Effector CD4-positive, alpha-beta T cell (primary cell): ENCODE measurements at places on chromosomes 3 and 15.

DNA sequence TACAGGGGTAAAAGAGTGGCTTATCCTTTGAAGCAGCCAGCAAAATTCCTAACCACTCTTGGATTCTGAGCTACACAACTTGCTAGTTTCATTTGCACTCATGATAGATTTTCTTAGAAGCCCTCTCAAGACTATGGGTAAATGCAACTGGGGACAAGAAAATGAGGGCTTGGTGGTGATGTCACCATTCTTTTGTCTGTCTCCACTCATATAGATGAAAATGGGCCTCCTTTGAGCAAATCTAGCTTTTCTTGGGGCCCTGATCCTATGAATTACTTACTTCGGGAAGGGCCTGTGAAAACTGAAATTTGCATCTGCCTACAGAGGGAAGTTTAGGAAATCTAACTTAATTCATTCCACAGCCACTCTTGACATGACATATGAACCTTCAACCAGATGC lies 486.3 kb downstream of the MAGI1 start:
- DNase-seq = no peak

DNA sequence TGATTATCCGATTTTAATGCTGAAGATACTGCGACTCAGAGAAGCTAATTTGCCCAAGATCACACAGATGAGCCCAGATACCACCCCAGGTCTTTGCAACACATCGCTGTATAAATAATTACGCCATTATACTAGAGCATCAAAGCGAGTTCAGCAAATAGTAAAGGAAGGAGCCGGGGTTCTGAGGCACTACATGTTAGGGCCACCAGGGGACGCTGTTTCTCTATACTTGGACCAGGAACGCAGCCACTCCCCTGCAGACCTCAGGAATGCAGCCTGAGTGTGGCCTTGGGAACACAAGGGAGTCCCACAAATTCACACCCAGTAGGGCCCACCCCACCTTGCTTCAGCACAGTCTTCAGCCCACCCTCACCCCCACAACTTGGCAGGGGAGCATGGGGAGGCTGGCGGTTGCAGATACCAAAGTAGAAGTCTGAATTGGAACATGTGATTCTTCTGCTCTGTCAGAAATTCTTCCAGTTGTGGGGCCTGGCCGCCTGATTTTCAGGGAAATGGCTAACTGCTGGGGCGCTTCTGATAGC lies 57.8 kb upstream of the RYK start:
- peak; percentile 58 for DNase-seq

DNA sequence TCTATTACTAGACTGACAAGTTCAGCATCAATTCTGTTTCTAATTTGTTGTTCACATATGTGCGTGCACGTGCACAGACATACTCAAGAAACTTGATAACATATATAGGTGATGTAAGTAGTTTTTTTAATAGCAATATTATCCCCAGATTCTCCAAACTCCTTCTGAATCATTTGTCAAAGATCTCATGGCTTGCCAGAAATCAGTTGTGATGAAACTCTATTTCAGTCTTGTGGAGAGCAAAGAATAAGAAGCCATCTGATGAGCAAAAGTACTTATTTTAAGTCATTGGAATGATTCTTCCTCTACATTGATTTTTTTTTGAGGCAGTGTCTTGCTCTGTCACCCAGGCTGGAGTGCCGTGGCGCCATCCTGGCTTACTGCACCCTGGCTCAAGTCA lies 167.0 kb upstream of the TBL1XR1 start:
- DNase-seq = no peak

- no peak for DNase-seq
Observed at GRCh38 chr3:42079701-42080452, 11.3 kb upstream of the TRAK1 start.

DNA sequence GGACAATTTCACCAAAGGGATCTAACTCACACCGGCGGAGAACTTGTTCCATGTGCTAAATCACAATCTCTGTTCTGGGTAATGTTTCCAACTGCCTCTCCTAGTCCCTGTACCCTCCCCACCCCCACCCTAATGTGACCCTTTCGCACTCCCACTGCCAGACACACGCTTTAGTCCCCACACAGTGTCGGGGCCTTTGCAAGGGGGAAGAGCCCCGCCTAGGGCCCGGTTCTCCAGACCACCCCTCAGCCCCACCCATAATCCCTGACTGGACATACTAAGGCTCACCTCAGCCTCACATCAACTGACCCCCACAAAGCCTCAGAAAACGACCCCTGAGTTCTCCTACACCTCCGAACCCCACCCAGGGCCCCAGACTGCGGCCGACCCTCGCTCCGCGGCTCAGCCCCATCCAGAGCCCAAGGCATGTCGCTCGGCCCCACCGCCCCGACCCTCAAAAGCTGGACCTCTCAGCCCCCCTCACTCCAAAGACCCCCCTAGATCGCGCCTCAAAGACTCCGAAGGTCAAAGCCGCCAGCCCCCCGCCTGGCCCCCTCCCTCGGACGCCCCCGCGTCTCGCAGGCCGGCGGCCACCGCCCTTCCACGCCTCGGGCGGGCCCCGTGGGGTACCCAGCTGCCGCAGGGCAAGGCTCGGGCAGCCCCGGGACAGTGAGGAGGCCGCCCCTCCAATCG lies 72.0 kb upstream of the MAP4 start:
- no peak for DNase-seq

GRCh38 chr3:107925851-107926250 lies 165.0 kb downstream of the CD47 start:
- no peak for DNase-seq

GRCh38 chr15:74540161-74540760 lies 759 bp upstream of the ARID3B start:
- no peak for DNase-seq

GRCh38 chr3:71690341-71690841 lies 34.8 kb downstream of the EIF4E3 start:
- DNase-seq = no peak

- no peak for DNase-seq
Observed at GRCh38 chr3:17014709-17015108, 130.0 kb downstream of the PLCL2 start.

GRCh38 chr3:133410191-133410892 lies 10.5 kb downstream of the BFSP2 start:
- no peak for DNase-seq

DNA sequence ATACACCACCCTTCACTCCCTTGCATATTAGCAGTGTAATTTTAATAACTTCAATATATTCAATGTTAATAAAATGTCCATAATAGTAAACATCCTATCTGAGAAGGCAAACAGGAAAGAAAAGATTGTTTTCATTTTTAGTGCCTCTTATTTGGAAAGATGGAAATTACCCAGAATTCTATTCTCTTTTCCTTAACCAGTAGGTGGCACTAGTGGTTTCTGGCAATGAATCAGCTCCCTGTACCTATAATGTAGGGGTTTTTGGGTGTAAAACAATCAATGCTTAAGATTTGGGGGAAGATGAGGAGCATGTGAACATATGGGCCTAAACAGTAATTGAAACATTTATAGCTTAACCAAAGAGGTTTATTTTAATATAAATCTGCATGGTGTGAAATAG lies 5.7 kb upstream of the SEMA6D start:
- no peak for DNase-seq

- DNase-seq = no peak
Observed at GRCh38 chr15:35626571-35627318, 80.8 kb upstream of the DPH6 start.

- no peak for DNase-seq
Observed at GRCh38 chr3:125043599-125044151, 12.1 kb downstream of the HEG1 start.

GRCh38 chr3:44365952-44366351 lies 27.4 kb downstream of the TCAIM start:
- DNase-seq = no peak

DNA sequence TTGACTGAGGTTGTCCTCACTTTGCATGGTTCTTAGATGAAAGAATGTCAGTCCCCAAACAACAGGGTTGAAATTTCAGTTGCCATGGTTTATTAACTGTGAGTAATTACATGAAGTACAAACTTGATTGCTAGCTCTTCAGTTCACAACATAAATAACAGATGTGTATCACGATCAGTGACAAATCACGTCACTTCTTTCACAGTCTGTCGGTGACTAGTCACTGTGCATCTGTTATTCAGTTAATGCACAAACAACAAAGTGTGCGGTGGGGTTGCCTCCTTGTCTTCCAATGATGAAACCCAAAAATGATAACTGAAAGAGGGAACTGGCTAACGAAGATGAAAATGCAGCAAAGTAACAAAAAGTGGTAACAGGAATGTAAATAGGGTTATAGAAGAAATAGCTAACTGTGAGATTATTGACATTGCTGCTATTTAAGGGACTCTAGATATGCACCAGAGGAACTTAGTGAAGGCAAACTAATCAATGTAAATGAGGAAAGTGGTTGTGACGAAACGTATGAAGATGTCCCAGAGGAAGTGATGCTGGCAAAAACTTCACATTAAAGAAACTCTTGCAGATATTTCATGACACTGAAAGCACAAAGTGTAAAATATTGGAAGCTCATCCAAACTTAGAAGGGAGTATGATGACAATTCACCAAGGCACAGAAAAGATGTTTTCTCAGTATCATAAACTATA lies 159.3 kb downstream of the WDR76 start:
- DNase-seq = no peak

- DNase-seq = no peak
Observed at GRCh38 chr3:134643150-134643675, 7.6 kb downstream of the KY start.

- no peak for DNase-seq
Observed at GRCh38 chr15:57425842-57426241, 49.5 kb downstream of the CGNL1 start.

GRCh38 chr15:31326875-31327668 lies 437 bp downstream of the KLF13 start:
- peak; percentile 68 for DNase-seq

- DNase-seq = no peak
Observed at GRCh38 chr15:47908950-47909670, 191.8 kb downstream of the SEMA6D start.

DNA sequence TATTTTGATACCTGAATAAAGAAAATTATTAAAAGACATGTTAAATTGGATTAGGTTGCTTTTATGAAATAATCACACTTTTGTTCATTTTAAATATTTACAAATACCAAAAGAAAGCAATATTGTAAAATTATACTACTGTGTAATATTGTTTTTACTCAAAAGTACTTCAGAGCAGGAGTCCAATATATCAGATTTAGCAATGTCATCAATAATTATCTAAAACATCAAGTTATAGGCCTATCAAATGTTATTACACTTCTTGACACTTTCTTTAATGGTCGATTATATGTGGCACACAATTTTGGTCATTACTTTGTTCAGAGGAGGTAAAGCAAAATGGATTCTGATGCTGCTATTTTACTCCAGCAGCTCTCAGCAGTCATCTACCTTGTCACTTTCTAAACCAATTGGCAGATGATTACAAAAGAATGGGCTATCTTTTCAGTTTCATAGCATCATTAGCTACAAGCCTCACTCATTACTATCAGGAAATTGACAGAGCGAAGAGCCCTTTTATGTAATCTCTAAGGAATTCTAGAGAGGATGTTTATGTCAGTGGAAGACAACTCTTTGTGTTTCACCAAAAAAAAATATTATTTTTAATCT lies 318.6 kb downstream of the PLOD2 start:
- DNase-seq = no peak

GRCh38 chr3:128415773-128416577 lies 50.7 kb downstream of the DNAJB8 start:
- no peak for DNase-seq

DNA sequence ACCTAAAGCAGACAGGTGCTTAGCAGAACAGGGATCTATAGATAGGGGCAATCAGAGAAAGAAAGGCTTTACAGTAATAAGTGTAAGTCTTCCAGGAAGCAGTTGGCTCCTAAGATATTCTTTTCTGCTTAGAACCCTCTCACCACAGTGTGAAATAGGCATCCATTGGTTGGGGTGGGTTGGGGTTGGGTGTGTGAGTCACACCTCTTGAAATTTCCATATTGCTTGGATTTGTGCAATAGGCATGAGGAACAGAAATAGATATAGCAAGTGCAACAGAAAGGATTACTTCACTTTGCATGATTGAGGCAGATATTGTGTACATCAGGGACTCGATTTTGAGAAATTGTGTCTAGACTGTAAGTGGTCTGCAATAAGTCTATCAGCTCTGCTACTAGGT lies 200.1 kb upstream of the GAP43 start:
- DNase-seq = no peak

GRCh38 chr15:63065262-63066221 lies 23.0 kb downstream of the TPM1 start:
- DNase-seq = no peak

DNA sequence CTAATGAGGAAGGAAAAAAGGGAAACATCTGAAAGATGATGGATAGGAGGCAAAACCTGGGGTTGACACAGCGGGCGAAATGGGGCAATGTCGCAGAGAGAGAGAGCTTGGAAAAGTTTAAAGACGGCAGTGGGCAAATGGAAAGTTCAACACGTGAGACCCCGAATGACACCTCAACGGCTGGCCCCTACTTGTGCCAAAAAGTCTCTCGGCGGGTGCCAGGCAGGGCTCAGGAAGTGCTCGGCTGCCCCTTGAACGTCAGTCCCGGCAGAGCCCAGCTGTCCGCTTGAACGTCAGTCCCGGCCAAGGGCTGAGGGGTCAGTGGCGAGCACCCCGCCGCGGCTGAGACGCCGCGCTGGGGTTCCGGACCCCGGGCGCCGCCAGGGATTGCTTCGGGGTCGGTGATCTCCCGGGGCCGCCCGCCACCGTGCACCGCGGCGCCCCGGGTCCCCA lies 658 bp downstream of the EOGT start:
- no peak for DNase-seq

GRCh38 chr3:151933234-151933853 lies 59.9 kb downstream of the SUCNR1 start:
- no peak for DNase-seq

DNA sequence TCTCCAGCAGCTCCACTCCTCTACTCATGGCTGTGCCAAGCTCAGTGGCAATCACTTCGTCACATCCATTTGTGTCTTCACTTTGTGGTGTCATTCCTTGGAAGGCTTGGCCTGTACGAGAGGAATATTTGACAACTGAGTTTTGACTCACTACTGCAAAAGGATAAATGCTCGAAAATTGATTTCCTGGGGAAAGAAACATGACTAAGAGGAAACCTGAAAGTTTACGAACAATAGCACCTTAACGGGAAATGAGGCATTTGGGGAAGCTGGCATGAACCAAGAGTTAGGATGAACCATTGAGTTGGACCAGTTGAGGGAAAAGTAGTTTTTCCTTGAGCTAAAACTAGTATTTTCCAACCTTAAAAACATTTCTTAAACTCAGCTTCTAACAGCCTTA lies 74.2 kb upstream of the ABHD17C start:
- no peak for DNase-seq
